ENCODE measurements at places on chromosomes 16 and 17.

- no peak for DNase-seq
These were observed 195.1 kb downstream of the CDRT15L2 start for GRCh38 chr17:20774472-20775135.

- DNase-seq = no peak
These were observed 1.5 kb downstream of the HOXB5 start for GRCh38 chr17:48592057-48592514.

DNA sequence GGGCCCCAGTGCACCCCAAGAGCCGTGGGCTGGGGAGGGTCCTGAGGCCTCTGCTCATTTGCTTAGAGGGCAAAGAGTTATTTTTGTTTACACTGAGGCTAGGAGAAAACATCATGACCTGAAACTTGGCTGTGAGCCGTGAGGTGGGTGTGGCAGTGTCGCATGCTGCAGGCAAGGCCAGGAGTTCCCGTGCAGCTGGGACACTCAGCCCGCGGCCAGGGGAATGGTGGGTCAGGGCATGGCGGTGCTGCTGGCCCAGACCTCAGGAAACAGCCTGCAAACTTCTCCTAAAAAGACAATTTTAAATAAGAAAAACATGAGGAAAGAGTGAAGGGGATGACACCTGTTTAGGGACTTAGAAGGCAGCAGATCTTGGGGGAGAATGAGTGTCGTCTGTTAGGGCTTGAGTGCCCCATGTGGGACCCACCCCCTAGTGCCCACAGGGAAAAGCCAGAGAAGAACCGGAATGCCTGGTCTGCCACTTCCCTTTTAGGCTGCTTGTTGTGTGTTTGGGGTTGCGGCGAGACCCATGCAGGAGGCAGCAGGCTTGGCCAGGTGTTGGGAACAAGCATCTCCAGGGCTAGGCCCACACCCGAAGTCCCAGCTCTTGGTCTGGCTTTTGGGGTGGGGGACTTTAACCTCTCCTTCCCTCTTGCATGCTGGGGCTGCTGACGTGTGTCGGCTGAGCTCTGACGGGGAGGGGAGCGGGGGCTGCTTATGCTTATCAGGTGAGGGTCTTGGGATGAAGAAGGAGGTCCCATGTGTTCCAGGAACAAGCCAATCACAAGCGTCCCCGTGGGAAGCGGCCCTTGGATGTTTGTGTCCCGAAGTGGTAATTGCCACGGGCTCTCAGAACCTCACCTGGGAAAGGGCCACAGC is 80.9 kb upstream of the GNG13 start:
- DNase-seq = no peak

GRCh38 chr16:84765616-84766580 is 53.9 kb upstream of the CRISPLD2 start:
- DNase-seq = peak; percentile 49

DNA sequence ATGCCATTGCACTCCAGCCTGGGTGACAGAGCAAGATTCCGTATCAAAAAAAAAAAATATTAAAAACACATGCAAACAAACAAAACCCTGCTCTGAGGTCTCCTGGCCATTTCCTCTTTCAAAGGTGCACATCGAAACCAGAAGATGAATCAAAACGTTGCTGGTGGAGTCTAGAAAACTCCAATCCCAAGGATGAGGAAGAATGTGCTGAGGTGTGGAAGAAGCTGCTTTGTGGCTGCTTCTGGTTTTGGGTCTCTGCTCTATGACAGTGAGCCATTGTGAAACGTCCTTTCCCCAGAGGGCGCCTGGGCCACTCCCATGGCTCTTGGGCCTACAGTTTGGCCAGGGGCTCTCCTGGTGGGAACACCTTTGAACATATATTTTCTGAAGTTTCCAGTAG is 112.6 kb downstream of the IRF8 start:
- DNase-seq = no peak

GRCh38 chr17:77451894-77452852 is 311.4 kb downstream of the SEC14L1 start:
- DNase-seq = no peak

GRCh38 chr16:4180511-4180910 is 61.4 kb downstream of the SRL start:
- no peak for DNase-seq

DNA sequence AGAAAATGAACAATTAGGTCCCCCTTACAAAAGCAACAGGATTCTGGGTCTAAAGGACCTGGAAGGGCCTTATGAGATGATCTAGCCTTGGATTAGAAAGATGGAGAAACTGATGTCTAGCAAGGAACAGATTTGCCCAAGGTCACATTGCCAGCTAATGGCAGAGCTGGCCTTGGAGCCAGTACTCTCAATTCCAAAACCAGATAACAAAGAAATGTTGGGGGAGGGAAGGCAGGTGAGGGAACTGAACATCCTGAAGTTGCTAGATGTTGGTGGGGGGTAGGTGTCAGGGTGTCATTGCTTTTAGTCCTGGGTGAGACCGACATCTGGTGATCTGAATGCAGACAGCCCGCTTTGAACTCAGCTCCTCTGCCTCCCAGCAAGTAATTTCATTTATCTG is 11.3 kb upstream of the ZNF423 start:
- DNase-seq = no peak

Data from CD4-positive, alpha-beta T cell treated with Interleukin-2 at 100 ng/mL for 4 hours (primary cell).